ENCODE measurements at places on chromosomes 2 and 18.

DNA sequence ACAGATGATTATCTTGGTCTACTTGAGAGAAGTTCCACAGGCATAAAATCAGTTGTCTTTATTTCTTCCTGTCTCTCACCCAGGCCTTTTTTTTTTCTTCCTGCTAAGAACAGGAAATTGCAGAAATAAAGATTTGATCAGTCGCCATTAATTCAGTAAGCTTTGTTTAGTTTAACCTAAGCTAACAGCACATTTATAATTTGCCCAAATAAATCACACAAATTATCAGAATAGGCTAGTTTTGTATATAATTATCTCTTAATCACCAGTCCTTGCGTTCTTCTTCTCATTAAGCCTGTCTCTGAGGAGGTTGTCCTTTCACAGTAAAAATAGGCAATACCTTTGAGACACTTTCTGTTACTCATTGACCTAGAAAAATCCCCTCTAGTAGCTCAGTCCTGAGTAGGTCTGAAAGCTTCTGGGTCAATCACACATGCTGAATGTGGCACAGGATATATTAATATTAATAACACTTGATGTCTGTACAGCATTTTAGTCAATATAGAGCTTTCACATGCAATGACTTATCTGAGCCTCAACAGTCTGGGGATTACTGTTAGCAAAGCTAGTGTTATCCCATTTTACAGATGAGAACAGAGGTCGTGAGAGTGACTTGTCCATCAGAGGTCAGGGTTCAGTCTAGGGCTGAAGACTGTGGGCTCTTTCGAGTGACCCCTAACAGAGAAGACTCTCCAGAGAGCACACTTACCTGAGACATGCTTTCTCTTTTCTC is 11.2 kb upstream of the STK17B start:
- DNase-seq: no peak

DNA sequence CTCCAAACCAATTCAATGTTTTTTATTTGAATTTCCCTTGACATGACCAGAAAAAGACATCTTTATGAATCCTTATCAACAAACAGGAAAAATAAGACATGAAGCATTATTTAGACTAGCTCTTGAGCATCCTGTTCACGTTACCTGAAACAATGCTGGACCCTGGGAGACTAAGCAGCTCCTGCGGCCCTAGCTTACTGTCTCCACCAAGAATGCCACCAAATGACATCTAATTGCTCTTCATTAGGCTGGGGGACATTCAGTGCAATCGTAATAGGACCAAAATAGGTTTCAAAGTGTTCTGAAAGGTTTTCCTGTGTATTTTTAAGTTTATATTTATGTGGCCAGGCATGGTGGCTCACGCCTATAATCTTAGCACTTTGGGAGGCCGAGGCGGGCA is 25.5 kb downstream of the NFE2L2 start:
- no peak for DNase-seq

DNA sequence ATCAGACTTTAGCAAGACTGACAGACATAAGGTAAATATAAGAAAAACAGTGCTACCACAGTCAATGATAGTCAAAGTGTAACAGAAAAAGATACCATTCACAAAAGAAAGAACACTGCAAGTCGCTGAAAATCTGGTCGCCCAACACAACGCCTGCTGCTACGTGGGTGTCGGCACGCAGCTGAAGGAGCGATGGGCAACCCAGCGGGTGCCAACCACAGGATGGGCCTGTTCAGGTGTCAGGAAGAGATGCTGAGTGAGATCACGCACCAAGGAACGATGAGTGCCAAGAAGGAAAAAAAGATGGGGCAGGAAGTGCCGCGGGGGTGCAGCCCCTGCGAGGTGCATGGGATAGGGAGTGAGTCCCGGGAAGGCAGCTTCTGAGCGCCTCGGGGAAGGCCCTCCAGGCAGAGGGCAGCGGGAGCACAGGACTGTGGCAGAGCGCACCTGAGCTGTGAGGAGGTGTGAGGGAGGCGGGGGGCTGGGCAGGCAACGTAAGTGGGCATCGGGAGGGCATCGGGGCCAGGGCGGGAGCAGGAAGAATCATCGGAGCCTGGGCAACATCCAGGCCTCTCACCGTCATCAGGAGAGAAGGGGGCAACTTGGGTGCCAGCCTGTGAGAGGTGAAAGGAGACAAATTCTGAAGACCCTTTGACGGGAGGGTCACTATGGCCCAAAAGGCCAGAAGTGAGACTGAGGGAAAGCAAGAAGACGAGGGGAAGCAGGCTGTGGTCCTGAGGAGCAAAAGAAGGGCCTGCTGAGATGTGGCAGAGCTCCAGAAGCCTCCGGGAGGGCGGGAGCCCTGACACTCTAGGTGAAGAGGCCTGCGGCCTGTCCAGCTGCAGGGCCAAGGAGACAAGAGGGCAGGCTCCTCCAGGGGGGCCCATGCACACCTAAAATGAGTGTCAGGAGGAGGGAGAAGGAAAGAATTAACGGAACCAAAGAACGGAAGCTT is 14.8 kb upstream of the MTERF4 start:
- DNase-seq: no peak

DNA sequence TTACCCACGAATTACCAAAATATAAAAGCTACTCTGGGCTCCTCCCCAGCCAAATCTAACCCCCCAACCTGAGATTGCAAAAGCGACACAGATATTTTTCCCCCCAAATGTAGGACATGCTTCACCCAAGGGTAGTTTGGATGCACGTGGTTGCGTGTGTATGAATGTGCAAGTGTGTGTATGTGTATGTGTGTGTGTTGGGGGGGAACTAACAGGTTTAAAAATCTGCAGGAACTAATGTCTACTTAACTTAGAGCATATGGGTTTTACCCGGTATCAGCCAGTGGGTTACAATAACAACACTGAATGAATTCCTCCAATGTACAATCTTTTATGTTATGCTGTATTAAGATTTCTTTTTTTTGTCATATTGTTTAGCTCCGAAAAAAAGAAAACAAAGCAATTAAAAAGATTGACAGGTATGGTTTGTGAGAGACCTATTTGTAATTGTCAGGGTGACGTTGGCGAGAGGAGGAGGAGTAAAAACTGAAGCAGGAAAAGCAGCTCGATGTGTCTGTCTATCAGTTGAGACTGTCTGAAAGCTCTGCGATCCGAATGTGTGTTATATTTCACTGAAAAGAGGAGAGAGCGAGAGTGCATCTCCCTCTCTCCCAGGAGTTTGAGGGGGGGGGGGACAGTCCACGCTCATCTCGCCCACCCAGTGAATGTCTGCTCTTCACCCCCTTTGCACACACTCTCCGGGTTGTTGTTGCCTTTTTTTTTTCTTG is at the start of gene TSHZ1:
Gene TSHZ1, plus strand, starts transcription at position 524 of the 728 bp plus-strand sequence. CDS start 1,080 bp downstream, outside the sequence.
- DNase-seq: peak; percentile 75

DNA sequence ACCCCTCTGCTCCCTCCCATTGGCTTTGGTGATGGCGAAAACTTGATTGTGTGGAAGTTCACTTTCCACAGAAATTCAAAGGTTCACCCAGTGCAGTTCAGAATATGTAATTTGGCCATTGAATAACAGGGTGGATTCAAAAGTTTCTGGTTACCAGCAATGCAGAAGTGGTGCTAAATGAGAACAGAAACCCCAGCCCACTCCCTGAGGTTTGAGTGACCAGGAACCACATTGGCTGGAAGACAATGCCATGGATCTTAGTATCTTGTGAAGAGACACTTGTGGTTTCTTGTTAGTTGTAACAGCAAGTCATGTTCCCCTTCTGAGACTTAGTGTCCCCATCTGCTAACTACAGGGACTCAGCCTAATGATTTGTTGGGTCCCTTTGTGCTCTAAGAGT is 49.8 kb downstream of the QPCT start:
- no peak for DNase-seq

DNA sequence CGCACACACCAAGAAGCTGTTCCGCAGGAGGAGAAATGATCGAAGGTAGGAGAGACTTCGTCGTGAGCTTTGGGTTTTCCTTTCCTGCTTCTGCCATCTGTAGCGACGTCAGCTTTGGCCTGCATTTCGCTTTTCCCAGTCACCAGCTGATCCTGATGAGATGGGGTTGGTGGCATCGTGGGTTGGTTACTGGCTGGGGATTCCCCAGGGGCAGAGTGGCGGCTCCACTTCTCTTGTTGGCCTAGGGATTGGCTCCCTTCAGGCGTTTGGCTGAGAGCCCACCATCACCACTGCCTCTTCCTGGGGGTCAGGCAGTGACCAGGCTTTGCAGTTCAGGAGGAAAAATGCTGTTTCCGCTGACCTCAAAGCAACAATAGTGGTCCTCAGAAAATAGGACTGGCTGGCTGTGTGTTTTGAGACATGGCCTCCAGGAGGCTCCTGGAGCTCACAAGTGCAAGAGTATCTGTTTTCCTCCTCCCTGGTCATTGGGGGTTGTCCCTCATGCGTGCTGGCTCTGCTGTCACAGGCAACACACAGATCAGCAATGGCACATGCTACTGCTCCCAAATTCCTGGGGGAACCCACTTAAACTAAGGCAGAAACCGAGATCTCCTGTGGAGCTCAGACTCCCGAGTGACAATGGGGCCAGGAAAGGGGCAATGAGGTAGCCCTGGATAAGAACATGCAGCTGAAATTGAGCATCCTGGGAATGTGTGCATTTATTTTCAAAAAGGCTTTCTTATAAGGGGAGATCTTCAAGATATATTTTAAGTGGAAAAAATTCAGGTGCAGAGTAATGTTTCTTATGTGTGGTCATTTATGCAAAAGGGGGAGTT is 173.0 kb downstream of the CTIF start:
- DNase-seq: peak; percentile 27

DNA sequence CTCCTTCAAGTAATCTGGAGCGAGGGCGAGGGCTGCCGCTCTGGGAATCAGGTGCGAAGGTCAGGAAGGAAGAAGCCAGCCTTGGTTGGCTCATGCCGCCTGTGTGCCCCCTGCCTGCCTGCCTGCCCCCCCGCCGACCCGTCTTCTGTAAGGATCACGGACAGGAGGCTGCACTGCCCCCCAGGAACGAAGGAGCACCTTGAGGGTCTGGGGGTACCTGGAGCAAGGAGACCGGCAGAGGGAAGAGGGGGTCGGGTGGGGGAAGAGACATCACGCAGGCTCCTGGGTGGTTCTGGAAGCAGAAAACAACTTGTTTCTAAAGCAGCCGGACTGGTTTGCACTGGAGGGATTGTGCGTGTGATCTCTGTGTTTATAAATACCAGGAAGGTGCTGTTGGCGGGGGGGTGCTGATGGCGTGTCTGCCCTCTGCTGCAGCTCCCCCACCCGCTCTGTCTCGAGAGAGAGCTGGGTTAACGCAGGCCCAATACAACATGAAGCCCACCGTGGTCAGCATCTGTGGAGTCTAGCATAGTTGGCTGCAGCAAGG is 1.7 kb downstream of the FOSL2 start:
- peak; percentile 45 for DNase-seq

- no peak for DNase-seq
Measured at GRCh38 chr2:171289991-171290390, 129.3 kb upstream of the TLK1 start.

DNA sequence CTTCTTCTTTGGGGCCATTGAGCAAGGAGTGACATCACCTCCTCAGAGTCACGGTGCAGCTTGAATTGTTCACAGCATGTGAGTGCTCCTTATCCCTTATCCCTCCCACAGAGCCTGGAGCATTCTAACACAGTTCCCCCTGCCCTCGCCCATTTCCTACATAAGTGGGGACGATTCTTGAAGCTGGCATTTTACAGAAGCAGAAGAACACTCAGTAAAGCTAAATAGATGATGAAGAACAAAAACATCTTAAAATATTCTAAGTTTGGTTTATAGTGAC is 135.8 kb upstream of the APCDD1 start:
- no peak for DNase-seq

DNA sequence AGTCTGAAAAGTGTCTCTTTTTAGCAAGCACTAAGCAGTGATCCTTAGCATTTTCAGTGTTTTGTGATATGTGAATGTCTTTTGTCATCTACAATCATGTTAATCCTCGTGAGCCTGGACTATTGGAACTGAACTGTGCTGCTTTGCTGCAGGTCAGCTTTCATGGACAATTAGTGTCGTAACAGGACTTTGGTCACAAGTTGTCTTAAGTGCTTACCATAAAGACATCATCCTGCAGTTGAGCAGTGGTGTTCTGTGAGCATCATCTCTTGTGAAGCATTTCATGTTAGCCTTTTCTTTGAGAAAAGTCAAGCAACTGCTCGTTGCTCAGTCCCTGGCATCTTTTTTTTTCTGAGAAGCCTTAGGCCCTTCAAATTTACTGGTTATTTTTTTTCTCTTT is 135.9 kb downstream of the ZNF407 start:
- DNase-seq: no peak

- DNase-seq: no peak
Measured at GRCh38 chr2:207501802-207502576, 27.8 kb upstream of the CREB1 start.

DNA sequence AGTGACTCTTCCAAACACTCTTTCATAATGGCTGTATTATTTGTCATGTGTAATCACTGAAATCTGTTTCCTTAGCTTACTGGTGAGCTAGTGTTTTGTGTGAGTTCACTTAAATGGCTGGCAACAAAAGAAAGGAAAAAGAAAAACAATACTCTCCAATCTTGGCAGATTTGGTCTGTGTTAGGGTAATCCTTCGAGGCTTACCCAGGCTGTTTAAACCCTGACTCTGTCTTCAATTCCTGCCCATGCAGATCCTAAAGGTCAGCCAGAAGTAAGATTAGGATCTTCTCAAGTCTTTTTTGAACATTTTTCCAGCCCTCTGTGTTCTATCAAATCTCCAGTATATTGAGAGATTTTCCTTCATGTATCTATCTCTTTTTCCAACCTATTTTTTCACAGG is 85.3 kb downstream of the CCDC178 start:
- DNase-seq: no peak

DNA sequence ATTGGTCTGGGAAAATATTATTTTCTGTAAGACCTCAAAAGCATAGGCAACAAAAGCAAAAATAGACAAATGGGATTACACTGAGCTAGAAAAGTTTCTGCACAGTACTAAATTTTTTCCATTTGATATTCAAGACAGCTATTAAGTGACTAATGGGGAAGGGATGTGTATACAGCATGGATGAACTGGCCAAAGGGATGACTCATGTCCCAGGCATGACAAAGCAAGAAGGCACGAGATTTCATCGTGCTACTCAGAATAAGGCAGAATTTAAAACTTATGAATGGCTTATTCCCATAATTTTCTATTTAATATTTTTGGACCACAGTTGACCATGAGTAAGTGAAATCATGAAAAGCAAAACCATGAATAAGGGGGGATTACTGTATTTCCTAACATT is 1250.1 kb upstream of the GYPC start:
- DNase-seq: no peak

GRCh38 chr2:8981876-8982275 is 21.6 kb downstream of the MBOAT2 start:
- no peak for DNase-seq

Measured in activated CD4-positive, alpha-beta T cell treated with anti-CD3 and anti-CD28 coated beads for 36 hours (primary cell).